Activated naive CD8-positive, alpha-beta T cell treated with anti-CD3 and anti-CD28 coated beads for 36 hours (primary cell): ENCODE measurements at places on chromosomes 6 and 20. TPM values are rescaled to one million over a fixed set of nuclear protein-coding genes. Genes with fewer than 3 reads are reported as not detected.

GSTA1 gene
- total RNA-seq = not detected

TP53TG5 gene
- total RNA-seq = 0.40 TPM

KIF6 gene
- total RNA-seq = 0.96 TPM

GJA10 gene
- not detected for total RNA-seq

C2 gene
- total RNA-seq = 1.6 TPM

BTN1A1 gene
- 0.14 TPM for total RNA-seq

NHLRC1 gene
- 0.19 TPM for total RNA-seq

LATS1 gene
- total RNA-seq = 21.6 TPM

ATAT1 gene
- 8.5 TPM for total RNA-seq

EDN1 gene
- total RNA-seq = not detected

GPR63 gene
- 1.0 TPM for total RNA-seq

PCMTD2 gene
- total RNA-seq = 27.5 TPM

NOTCH4 gene
- 0.88 TPM for total RNA-seq

ANGPT4 gene
- not detected for total RNA-seq

SLC22A23 gene
- total RNA-seq = 0.41 TPM

NKAPL gene
- 0.46 TPM for total RNA-seq

GRIK2 gene
- not detected for total RNA-seq

MGME1 gene
- 30.1 TPM for total RNA-seq

MYCT1 gene
- total RNA-seq = not detected

JPH2 gene
- 0.14 TPM for total RNA-seq

SPTLC3 gene
- total RNA-seq = 0.76 TPM

IDH3B gene
- 143 TPM for total RNA-seq

MOXD1 gene
- total RNA-seq = not detected

TAAR8 gene
- total RNA-seq = not detected

XRN2 gene
- 85.5 TPM for total RNA-seq

OPN5 gene
- not detected for total RNA-seq
